ENCODE measurements at places on chromosomes 4 and X.

DNA sequence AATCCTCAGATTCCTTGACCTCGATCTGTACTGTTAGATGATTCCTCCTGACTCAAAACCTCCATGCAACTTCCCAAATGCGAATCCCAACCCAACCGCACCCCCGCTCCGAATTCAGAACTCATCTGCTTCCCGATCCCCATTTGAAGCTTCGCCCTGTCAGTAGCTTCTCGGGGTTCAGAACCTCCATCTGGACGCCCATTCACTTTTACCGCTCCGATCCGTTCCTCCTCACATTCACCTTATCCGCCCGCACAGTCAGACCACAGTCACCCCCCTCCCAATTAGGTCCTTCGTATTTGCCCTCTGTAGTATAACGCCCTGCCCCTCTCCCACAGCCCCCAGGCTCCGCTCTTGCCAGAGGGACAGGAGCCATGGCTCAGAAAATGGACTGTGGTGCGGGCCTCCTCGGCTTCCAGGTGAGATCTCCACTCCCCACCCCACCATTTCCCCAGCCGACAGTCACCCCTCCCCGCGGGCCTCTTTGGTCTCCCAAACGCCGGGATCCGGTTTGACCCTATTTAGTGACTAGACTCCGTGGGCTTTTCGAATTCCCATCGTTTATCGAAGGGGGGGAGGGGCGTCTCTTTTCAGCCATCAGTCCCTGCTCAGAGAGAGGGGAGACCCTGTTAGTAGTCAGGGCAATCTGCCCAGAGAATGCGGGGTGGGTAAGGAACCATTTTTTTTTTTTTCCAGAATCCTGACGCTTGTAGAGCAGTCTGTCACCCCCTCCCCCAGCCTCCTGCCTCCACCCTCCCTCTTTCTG is 691 bp downstream of the MAGED1 start:
- H3K36me3 ChIP-seq = peaks cover 39% of the 10 kb centered on the region
- peak; percentile 28 for DNase-seq
- H3K27me3 ChIP-seq = no peaks in the 10 kb centered on the region
- H3K4me1 ChIP-seq = peaks cover 19% of the 10 kb centered on the region
- H3K4me3 ChIP-seq = peak overlapping the region; percentile 87
- peak overlapping the region; percentile 83 for H3K27ac ChIP-seq

DNA sequence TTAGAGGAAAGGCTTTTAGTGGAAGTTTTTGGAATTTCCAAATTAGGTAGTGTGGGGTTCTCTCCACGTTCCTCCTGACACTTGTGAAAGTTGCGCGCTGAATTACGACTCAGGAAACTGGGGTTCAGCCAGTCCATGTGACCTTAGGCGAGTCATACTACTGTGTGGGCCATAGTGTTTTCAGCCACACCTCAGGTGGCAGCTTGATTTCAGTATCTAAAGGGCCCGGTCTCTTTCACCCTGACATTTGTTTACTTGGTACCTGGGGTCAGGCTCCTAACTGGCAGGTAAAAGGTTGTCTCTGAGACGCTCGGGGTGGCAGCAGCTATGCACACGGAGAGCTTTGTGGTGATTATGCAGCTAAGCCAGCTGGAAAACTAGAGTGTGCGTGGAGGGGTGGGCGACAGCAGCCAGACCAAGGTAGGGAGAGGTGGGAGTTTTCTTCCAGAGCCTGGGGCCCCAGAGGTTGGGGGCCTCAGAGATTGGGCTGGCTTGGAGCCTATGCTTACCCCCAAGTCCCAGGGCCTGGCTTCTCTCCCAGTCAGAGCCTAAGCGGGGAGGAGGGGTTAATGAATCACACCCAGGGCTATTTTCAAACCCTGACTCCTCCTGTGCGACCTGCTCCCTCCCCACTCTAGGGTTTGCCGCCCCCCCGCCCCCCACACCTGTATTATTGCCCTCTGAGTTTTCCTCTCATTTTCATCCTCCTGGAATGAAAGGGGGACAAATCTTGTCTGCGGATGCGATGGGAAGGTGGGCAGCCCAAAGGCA is 47.2 kb downstream of the STARD8 start:
- H3K4me1 ChIP-seq = peaks cover 31% of the 10 kb centered on the region
- peak overlapping the region; percentile 77 for H3K4me3 ChIP-seq
- no peak overlapping the region for H3K27ac ChIP-seq
- H3K27me3 ChIP-seq = peaks cover 46% of the 10 kb centered on the region
- no peak for DNase-seq

GRCh38 chrX:19792412-19792811 is 95.0 kb downstream of the SH3KBP1 start:
- no peak for DNase-seq
- H3K27ac ChIP-seq = no peak overlapping the region
- H3K27me3 ChIP-seq = no peaks in the 10 kb centered on the region
- H3K4me3 ChIP-seq = no peak overlapping the region
- H3K36me3 ChIP-seq = no peaks in the 10 kb centered on the region

- H3K36me3 ChIP-seq = no peaks in the 10 kb centered on the region
- peaks cover 11% of the 10 kb centered on the region for H3K27me3 ChIP-seq
- H3K4me3 ChIP-seq = no peak overlapping the region
Measured at GRCh38 chrX:46561824-46562657, 11.5 kb upstream of the CHST7 start.

DNA sequence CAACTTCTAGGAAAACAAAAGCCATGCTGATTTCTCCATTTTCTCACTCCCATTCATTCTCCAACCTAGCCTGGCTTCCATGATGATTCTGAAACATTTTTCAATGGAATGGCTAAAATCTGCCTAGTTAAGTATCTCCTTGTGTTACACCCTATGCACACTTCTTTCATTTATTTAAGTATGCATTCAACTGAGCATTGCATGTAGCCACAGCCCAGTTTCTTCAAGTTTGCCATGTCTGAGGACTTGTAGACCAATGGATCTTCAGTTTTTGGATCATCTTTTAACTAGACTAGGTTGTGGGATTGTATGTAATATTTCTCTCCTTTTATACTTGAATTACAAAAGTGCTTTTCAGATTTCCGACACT is 35.5 kb upstream of the MGST2 start:
- peaks cover 6% of the 10 kb centered on the region for H3K4me1 ChIP-seq
- no peaks in the 10 kb centered on the region for H3K27me3 ChIP-seq
- no peak overlapping the region for H3K4me3 ChIP-seq
- DNase-seq = no peak
- no peaks in the 10 kb centered on the region for H3K36me3 ChIP-seq

- H3K4me1 ChIP-seq = no peaks in the 10 kb centered on the region
- H3K27ac ChIP-seq = no peak overlapping the region
- H3K4me3 ChIP-seq = no peak overlapping the region
- H3K27me3 ChIP-seq = peaks cover 8% of the 10 kb centered on the region
Measured at GRCh38 chr4:53633608-53634007, 42.3 kb upstream of the LNX1 start.

DNA sequence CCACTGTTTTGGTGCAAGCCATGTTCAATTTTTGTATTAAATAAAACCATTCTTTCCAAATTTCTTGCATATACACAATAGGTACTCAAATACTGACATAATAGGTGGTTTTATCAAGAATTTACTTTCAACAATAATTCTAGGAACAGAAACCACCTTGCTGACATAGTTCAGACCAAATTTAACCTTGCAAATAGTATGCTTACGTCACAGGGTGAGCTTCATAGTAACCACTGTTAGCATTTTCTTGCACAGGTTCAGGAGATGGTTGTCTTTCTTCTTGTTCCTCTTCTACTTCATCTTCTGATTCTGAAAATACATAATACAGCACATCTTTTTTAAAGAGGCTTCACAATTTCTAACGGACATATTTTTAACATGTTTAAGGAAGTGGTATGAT is 17.6 kb downstream of the G3BP2 start:
- peaks cover 2% of the 10 kb centered on the region for H3K4me1 ChIP-seq
- H3K27ac ChIP-seq = no peak overlapping the region
- H3K27me3 ChIP-seq = no peaks in the 10 kb centered on the region
- H3K4me3 ChIP-seq = no peak overlapping the region

DNA sequence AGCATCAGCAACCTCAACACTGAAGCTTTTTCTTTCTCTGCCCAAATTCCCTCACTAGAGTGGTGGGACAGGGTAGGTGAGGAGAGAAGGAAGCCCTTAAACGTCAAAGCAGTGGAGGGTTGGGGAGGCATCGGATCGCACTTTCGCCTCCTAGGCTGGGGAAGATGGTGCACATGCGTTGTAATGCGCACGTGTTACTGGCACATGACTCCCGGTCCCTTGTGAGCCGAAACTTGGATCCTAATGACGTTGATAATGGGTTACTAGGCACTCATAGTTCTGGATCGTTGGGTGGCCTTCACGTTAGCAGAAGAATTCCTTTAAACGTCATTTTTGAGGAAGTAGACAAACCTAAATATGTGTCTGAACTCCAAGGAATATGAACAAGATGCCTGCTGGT is at the start of gene CBLL2:
Gene CBLL2, plus strand, starts transcription at position 301 of the 400 bp plus-strand sequence. Its CDS starts 79 bp downstream, at position 380.
- no peak within 1 kb of the TSS for H3K27ac ChIP-seq
- no peaks in the 10 kb centered on the region for H3K27me3 ChIP-seq
- DNase-seq = no peak
- no peaks in the 10 kb centered on the region for H3K4me1 ChIP-seq

DNA sequence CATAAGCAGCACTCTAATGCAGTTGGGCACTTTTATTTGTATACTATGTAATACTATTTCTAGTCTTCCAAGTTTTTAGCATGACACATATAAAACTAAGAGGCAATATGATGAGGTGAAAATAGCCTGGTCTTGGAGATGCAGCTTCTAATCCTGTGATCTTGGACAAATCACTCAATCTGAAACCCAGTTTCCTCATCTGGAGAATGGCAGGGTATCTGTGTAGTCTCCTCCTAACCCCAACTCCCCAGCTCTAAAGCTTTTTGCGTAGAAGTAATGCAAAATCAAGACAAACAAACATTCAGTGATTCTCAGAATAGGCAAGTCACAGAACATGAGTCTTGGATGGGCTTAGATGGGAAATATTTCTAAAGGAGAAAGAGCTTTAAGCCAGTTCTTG is 36.7 kb upstream of the IL21 start:
- no peaks in the 10 kb centered on the region for H3K36me3 ChIP-seq
- H3K4me1 ChIP-seq = no peaks in the 10 kb centered on the region
- no peak overlapping the region for H3K4me3 ChIP-seq
- H3K27me3 ChIP-seq = no peaks in the 10 kb centered on the region
- no peak overlapping the region for H3K27ac ChIP-seq

DNA sequence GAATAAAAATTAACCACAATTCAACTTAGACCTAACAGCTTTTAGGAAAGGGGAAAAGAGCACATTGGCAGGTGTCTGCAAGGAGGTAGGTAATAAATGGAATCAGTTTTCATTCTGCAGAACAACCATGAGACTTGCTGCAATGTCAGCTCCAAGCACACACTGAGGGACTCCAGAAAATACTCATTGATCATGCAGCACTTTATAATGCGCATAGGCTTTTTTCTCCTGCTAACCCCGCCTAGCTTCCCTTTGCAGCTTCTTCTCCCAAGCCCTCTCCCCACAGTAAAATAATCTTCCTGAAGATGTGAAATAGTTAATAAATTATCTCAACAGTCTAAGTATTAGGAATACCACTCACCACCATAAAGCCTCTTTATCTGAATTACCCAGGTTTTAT is 36.9 kb downstream of the ANKRD17 start:
- DNase-seq = peak; percentile 15
- H3K36me3 ChIP-seq = peaks cover 4% of the 10 kb centered on the region
- no peak overlapping the region for H3K27ac ChIP-seq
- peaks cover 5% of the 10 kb centered on the region for H3K4me1 ChIP-seq

DNA sequence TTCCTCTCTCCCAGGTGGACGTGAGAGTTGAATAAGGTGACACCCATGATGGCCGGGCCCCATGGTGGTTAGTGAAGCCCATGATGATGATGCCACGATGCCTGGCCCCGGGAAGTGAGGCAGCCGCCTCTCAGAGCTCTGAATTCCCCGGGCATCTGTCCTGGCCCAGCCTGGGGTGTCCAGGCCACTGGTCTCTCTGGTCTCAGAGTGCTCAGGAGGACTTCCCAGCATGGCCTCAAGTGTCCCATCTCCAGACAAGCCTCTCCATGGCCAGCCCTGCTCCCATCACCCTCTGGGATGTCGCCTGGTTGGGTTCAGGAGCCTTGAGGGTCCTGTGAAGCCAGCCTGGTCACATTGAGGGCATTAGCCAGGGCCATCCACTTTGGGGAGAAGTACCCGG is 24.7 kb upstream of the PSAPL1 start:
- no peak overlapping the region for H3K4me3 ChIP-seq
- H3K27me3 ChIP-seq = no peaks in the 10 kb centered on the region
- H3K27ac ChIP-seq = no peak overlapping the region
- no peaks in the 10 kb centered on the region for H3K36me3 ChIP-seq
- H3K4me1 ChIP-seq = peaks cover 18% of the 10 kb centered on the region

DNA sequence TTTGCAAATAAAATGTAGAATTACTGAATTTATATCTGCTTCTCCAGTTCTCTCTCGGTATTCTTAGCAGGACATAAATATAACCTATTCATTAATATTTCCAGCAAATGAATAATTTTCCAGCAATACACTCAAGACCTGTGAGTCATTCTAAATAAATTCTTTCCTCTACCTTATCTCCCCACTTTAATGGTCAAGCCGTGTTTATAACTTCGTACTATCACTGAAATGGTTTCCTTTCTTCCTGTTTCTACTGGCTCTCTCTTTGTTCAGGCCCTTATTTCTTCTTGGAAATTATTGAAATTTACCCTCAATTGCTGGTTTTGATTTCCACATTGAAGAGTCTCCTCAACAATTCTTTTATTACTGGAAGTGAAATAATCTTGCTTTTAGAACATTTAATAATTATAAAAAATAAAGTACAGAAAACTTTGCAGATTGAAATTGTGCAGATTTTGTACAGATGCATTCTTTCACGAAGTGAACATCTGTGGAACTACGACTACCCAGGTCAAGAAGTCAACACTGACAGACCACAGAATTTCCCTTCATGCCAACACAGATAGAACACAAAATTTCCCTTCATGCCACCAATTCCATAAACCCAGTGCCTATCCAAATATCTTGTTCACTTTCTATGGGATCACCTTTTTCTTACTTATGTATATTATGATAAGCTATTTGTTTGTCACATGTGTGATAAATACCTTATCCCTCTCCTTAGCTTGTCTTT is 205.7 kb downstream of the FAT4 start:
- no peaks in the 10 kb centered on the region for H3K36me3 ChIP-seq
- H3K4me3 ChIP-seq = no peak overlapping the region
- H3K27me3 ChIP-seq = no peaks in the 10 kb centered on the region

DNA sequence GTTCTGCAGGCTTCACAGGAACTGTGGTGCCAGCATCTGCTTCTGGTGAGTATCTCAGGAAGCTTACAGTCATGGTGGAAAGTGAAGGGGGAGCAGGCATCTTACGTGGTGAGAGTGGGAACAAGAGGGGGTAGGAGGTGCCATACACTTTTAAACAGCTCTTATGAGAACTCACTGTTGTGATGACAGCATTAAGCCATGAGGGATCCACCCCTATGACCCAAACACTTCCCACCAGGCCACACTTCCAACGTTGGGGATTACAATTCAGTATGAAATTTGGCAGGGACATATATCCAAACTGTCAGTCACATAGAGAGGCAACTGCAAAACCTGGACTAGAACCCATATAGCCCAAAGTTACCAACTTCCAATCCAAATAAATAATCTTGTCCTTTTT is 43.1 kb upstream of the ZCCHC12 start:
- peaks cover 16% of the 10 kb centered on the region for H3K36me3 ChIP-seq
- H3K4me3 ChIP-seq = no peak overlapping the region
- no peaks in the 10 kb centered on the region for H3K27me3 ChIP-seq
- no peak for DNase-seq

GRCh38 chrX:114626323-114626722 is 42.4 kb downstream of the HTR2C start:
- H3K4me1 ChIP-seq = no peaks in the 10 kb centered on the region
- H3K27me3 ChIP-seq = no peaks in the 10 kb centered on the region
- DNase-seq = peak; percentile 3
- H3K36me3 ChIP-seq = no peaks in the 10 kb centered on the region

Measured in mesenchymal stem cell (in vitro differentiated cells and primary cell).